ENCODE measurements at places on chromosomes 6 and 20.

GRCh38 chr20:60764328-60764727, 487.7 kb upstream of the CDH4 start:
- no peak for DNase-seq

DNA sequence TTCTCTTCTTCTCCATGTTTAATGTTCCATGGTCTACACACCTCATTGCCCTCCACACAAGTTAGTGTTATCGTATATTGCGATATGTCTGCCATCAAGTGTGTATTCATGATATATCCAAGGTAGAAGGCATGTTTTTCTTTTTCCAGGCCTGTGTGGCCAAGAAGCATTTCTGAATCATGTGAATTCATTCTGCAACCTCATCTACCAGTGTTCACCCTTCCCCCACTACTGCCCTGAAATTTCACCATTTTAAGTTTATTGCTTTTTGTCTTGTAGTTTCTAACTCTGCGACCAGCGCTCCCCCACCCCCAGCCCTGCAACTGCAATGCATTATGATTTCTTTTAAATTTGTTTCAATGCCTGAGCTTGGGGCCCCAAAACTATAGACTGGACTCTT, 618.0 kb upstream of the FLRT3 start:
- DNase-seq: no peak

DNA sequence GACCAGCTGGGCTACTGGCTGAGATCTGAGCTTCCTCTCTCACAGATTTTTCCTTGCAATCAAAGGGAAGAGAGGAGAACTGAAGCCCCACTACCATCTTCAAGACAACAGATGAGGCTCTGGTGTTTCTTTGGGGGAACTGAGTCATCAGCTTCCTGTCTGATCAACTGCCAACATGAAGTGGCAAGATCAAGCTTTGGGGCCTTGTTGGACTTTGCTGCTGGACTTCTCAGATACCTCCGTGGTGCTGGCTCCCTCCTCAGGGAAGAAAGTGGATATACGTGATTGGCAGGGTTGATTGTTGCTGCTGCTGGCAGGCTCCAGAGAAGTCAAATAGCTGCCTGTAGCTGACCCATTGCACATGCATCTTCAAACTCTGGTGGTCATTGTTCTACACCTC, 3.6 kb upstream of the TOX2 start:
- DNase-seq: no peak

DNA sequence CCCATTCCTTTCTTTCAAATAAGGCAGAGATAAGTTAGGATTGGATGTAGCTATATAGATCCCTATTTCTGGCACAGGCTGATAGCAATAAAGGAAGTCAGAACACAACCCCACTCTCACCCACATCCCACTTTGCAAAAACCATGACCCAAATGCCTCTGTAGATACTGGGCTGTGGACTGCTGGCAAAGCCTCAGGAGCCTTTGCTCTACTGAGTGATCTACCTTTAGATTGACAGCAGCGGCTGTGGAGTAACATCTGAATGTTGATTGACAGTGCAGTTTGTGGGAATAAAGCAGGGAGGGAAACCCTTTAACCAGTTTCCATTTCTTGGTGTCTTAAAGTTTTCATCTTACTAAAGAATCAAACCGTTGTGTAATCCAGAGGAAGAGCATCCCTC, 6.7 kb upstream of the TMEM30A start:
- DNase-seq: no peak

DNA sequence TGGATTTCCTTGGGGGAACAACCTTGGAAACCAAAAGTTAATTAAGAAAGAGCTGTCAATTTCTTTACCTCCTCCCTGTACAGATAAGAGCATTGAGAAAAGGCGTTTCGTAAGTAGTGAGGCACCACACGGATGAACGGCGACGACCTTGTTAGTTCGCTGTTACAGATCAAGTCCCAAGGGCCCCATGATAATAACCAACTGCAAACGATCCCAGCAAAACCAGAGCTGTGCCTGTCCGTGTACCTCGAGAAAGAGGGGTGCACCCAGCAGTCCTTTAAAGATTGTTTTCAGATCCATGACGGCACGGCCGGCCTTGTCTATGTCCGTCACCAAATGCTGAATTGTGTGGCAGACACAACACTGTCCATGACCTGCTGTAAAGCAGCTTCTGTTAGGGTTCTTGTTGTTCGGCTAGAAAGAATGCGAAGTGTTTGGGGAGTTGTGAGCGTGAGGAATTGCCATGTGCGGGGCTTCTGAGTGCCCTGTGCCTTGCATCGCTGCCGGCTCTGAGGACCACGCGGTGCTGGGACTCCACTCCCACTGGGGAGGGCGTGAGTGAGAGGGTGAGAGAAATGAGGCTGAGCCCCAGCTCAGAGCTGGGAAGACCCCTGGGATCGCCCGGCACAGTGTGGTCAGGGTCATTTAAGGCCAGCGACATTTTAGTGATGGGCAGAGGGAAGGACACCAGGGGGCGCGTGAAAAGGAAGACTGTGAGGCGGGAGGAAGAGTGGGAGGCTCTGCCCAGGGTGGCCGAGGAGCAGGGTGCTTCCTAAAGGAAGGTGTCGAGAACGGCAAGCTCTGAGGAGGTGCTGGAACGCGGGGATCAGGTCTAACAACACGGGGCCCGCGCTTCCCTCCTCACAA, 136.8 kb upstream of the RPS6KA2 start:
- no peak for DNase-seq

DNA sequence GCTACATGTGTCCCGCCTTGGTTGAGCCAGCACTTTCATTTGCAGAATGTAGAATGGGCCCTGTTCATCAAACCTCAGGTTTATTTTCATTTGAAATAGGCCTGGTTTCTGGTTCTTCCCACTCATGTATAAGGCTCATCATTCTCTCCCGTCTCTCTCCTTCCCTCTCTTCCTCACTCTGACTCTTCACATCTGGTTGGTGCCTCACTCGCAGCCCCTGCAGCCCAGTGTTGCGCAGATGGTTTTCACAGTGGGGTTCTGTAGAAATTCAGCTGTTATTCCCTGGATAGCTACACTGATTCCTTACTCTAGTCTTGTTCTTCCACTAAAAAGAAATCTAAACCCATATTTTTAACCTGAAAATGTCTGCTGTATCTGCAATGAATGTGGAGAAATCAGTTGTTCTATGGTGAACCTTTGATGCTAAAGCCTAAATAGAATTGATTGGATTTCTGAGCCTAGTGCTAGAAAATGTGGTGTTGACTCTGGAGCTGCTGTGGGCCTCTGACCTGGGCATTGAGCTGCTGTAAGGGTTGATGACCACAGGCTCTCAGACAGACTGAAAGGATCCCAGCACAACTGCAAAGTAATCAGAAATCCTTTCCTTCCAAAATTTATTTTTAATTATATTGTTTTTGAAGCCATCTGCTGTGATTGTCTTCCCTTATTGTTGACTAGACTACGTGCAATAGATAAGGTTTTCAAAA, 150.3 kb downstream of the TMEM242 start:
- DNase-seq: no peak

GRCh38 chr6:90913266-90913960, 326.5 kb upstream of the MAP3K7 start:
- DNase-seq: no peak

- DNase-seq: no peak
These were observed 88.6 kb downstream of the ERMARD start for GRCh38 chr6:169839898-169840631.

GRCh38 chr6:118935978-118936703, 1.2 kb upstream of the MCM9 start:
- no peak for DNase-seq

GRCh38 chr20:33024243-33024560, 7.2 kb upstream of the BPIFB6 start:
- no peak for DNase-seq

GRCh38 chr20:44981736-44982406, 15.6 kb downstream of the STK4 start:
- DNase-seq: no peak

DNA sequence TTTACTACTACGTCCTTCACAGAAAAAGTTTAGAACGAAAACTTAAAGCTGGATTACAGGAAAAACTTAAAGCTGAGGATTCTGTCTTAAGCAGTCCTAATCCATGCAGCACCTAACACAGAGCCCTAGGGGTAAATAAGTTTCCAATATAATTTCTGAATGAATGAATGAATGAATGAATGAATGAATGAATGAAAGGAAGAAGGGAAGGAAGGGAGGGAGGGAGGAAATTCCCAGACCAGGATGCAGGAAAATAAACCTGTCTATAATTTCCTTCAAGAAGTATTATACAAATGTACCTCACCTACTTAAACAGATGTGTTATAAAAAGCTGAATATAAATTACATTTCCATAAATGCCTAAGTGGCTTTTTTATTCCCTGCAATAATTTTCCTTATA, 83.4 kb downstream of the RNGTT start:
- no peak for DNase-seq

- DNase-seq: no peak
These were observed 34.5 kb upstream of the TGM6 start for GRCh38 chr20:2346188-2346587.

DNA sequence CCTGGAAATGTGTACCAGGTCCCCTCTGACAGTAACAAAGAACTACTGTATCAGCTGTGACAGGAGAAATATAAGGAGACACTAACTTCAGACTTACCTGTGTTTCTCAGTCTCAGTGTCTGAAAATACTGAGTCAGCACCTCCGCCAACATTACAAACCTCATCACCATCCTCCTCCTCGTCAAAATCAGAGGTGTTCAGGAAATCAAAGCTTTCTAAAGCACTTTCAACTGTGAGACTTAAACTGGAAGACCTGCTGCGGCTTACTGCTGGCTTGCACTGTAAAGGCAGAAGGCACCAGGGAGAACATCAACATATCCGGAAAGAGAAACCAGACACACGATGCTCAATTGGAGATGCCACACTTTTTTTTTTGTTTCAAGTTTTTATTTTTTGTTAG, 40.3 kb upstream of the ARMH2 start:
- DNase-seq: no peak

DNA sequence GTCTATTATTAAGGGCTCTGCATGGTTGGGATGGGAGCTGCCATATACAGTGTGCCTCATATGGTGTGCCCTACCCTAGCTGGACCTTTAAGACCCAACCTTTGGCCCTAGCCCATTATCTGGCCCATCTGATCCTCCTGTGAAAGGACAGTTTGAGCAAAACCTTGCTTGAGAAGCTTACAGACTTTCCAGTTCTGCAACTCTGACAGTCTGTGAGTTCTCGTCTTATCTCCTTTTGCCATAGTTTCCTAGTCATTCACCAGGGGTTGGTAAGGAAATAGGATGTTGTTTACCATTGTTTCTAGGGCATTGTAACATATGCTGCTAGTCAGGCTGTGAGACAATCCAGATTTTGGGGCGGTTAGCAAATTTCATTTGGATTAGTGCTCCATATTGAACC, 17.2 kb downstream of the CTNNBL1 start:
- DNase-seq: no peak

- no peak for DNase-seq
These were observed 124.8 kb downstream of the QRSL1 start for GRCh38 chr6:106754215-106754614.

GRCh38 chr20:24432046-24432442, 37.4 kb upstream of the SYNDIG1 start:
- no peak for DNase-seq

Data from HL-60 (cell line).